ENCODE measurements at places on chromosomes 11 and 22. TPM values are rescaled to one million over a fixed set of nuclear protein-coding genes. Genes with fewer than 3 reads are reported as not detected.

The ARHGAP20 gene
- total RNA-seq: 1.1 TPM

The BCO2 gene
- 1.1 TPM for total RNA-seq

The IRAG1 gene
- 12.7 TPM for total RNA-seq

The LMF2 gene
- 93.6 TPM for total RNA-seq

The DESI1 gene
- 21.3 TPM for total RNA-seq

The PGM2L1 gene
- total RNA-seq: 3.1 TPM

The APOA4 gene
- not detected for total RNA-seq

The TIMP3 gene
- total RNA-seq: 701 TPM

The USH1C gene
- not detected for total RNA-seq

The OR4X1 gene
- total RNA-seq: not detected

The SMDT1 gene
- total RNA-seq: 5.7 TPM

The TSSK2 gene
- not detected for total RNA-seq

The CBLIF gene
- not detected for total RNA-seq

The NRIP3 gene
- total RNA-seq: 14.7 TPM

The FXYD6 gene
- not detected for total RNA-seq

The ZP1 gene
- total RNA-seq: 0.12 TPM

The SLC25A45 gene
- total RNA-seq: 5.3 TPM

The BTBD18 gene
- total RNA-seq: not detected

The NXPE1 gene
- not detected for total RNA-seq

The RAG2 gene
- total RNA-seq: not detected

The LRRC56 gene
- 0.65 TPM for total RNA-seq

The SHANK3 gene
- total RNA-seq: 0.85 TPM

The OR2D2 gene
- 0.61 TPM for total RNA-seq

The SCGB1D4 gene
- total RNA-seq: not detected

The SYT12 gene
- under 0.01 TPM for total RNA-seq

The OR52N4 gene
- not detected for total RNA-seq

The OR5B21 gene
- not detected for total RNA-seq

The OR51F1 gene
- total RNA-seq: not detected

The ASCL2 gene
- not detected for total RNA-seq
